ENCODE measurements at places on chromosomes 11 and 22.

- no peak for DNase-seq
Observed at GRCh38 chr11:123231256-123231655, 36.2 kb upstream of the CLMP start.

GRCh38 chr11:44408711-44409470, 99.0 kb upstream of the ALX4 start:
- DNase-seq = no peak

DNA sequence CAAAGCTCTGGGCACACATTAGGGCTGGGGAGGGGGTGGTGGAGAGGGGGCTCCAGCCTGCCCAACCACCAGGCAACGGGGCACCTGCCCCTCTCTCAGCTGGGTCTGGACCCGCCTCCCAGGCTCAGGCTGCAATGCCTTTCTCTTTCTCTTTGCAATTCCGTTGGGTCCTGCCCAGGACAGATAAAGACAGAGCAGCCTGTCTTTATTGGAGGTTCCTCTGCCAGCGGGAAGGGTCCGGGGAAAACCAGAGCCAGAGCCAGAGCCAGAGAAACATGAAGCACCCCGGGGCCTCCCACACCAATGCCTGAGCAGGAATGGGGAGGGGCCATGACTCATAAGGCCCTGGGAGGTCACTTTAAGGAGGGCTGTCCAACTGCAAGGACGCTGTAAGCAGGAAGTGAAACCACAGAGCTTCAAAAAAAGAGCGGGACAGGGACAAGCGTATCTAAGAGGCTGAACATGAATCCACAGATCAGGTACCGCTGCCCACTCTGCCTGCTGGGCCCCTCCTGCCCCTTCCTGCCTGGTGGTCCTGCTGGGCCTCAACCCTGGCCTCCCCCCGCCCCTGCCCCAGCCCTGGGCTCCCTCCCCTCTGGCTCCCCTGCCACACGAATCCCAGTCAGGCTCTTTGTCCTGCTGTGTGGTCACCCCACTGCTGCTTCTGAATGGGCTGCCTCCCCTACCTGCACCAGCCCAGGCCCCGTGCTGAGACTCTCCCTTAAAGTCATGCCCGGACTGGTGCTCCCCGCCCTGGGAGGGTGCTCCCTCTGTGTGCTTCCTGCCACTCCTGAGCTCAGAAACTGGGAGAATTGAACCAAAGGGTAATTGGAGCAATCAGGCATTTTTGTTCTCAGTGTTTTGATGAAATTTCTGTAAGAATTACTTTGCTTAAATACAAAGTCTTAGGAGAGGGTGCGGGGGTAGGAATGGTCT, at the start of gene APOBEC3B:
Gene APOBEC3B, plus strand, starts transcription at position 356 of the 936 bp plus-strand sequence. Its CDS starts 107 bp downstream, at position 463.
- DNase-seq = peak; percentile 59

- DNase-seq = no peak
Observed at GRCh38 chr22:35523167-35523947, 17.3 kb upstream of the RASD2 start.

- no peak for DNase-seq
Observed at GRCh38 chr22:43811777-43812148, 342 bp downstream of the EFCAB6 start.

GRCh38 chr11:113829751-113830150, 45.6 kb downstream of the USP28 start:
- no peak for DNase-seq

GRCh38 chr22:38051900-38052862, 5.0 kb upstream of the PICK1 start:
- DNase-seq = peak; percentile 57

GRCh38 chr22:43479301-43479950, 67.6 kb downstream of the MPPED1 start:
- no peak for DNase-seq

DNA sequence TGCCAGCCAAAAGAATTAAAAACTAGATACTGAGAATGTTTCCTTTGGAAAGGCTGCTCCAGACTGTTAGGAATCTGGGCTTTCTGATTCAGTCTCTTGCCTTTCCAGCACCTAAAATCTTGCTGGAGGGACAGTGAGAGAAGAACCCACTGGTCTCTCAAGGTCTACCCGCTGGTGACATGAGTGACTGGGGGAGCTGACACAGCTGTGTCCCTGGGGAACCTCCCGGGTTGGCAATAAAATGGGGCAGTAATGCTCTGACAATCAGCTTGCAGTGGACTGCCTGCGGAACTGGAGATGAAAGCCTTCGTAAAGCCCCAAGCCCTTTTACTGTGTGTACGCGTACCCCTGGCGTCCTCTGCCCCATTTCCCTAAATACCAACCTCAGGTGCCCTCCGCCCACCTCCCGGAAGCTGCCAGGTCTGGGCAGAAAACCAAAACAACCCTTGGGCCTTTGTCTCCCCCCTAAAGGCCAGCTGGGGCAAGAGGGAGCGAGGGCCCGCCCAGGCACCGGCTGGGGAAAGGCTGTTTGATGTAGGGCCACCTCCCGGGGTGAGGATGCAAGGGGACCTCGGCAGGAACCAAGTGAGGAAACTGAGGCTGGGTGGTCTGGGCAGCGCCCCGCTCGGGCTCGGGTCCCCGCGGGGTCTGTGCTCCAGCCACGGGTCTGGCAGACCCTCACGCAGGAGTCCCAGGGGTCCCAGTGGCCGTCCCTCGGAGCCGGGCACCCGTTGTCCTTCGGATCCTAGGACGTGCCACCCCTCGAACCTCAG, 741 bp downstream of the CARS1 start:
- DNase-seq = peak; percentile 6

- no peak for DNase-seq
Observed at GRCh38 chr22:49715450-49715849, 112.2 kb downstream of the BRD1 start.

DNA sequence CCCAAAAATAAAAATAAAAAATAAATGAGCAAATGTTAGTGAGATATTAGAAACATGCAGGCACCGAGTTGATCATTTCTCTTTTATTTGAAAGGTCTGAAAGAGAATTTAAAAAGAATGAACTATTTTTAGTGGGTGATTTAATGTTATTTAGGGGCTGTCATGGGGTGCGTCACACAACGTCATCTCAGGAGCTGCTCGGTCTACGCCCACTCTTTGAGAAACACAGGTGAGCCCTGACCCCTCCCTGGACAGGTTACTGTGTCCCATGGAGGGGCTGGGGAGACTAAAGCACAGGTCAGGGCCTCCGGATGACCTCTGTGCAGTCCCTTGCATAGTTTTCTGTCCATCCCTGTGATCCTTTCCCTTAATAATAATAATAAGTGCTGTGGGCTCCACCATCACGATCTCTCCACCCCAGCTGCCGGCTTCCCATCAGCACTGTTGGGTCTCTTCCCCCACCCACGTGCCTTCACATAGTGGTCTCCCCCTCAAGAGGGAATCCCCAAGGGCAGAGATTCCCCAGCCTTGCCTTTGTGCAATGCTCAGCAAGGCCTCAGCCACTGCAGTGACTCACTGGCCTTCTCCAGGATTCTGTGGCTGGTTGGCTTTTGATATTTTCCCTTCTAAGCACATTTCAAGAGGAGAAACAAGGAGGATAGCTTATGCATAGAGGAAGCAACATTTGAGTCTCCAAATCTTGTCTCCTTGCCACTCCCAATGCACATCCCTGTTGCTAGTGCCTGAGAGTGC, 159.9 kb downstream of the TTC17 start:
- no peak for DNase-seq

- no peak for DNase-seq
Observed at GRCh38 chr11:108431370-108431769, 36.0 kb downstream of the C11orf65 start.

DNA sequence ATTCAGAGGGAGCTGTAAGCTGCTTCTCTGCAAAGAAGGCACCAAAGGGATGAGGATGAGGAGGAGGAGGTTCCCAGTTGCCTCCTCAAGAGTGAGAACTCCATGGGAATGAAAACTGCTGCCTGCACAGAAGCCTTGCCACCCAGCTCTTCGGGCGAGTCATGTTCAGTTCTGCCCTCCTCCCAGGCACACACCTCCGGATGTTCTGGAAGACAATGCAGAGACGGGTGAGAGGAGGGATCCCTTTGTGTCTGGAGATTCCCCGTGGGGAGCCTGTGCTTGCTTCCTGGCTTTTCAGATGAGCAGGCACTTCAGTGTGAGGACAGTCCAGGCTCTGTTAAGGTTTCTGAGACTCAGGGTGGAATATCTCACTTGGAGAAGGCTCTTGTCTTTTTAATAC, 295.6 kb downstream of the DDX10 start:
- DNase-seq = no peak

GRCh38 chr11:92727123-92727522, 242.3 kb upstream of the MTNR1B start:
- DNase-seq = no peak

DNA sequence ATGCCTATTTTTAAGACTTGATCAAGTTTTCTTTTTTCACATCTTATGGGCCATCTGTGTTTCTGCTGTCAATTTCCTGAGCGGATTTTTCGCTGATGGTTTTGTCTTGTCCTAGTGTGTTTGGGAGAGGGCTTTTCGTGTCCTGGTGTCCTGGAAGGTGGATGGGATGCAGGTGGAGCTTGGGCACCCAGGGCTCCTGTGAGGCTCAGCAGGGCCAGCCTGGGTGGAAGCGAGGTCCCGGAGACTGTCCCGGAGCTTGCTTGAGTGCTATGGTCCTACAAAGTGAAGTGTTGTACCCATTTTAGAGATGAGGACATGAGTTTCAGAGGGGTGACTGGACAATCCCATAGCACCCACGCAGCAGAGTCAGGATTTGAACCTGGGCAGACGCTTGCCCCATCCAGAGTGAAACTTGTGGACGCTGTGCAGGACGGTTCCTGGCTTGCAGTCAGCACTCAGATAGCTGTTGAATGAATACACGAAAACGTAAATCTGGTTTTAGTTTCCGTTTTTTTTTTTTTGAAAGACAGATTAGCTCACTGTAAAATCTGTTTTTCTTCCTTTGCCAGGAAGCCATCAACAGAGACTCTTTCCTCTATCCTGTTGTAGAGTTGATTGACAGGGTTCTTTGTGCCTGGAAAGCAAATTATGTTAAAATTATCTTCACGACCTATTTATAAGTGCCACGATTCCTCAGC, 64.1 kb downstream of the TBC1D22A start:
- DNase-seq = no peak

DNA sequence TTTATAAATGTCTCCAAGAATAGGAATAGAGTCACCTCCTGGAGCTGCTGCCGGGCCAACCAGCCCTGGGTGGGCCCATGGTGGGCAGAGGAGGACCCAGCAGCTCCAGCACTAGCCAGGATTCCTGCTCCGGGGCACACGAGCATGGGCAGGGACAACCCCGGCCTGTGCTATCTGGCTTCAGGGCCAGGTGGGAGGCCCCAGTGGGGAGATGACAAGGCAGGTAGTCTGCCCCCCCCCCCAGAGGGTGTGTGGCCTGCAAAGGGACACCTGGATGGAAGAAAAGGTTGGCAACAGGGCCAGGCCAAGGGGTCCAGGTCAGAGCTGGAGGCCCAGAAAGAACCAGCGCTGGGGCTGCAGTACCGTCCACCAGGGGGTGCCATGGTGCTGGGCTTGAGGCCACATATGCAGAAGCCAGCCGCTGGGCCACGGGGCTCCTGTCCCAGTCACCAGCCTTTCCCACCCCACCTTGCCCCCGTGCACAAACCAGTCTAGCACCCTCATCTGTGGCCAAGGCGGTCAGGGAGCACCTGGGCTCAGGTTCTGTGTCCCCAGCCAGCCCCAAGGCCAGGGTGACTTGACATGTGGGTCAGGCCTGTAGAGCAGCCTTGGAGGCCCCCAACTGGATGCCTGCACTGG, 3.4 kb downstream of the TSPAN32 start:
- DNase-seq = peak; percentile 68

DNA sequence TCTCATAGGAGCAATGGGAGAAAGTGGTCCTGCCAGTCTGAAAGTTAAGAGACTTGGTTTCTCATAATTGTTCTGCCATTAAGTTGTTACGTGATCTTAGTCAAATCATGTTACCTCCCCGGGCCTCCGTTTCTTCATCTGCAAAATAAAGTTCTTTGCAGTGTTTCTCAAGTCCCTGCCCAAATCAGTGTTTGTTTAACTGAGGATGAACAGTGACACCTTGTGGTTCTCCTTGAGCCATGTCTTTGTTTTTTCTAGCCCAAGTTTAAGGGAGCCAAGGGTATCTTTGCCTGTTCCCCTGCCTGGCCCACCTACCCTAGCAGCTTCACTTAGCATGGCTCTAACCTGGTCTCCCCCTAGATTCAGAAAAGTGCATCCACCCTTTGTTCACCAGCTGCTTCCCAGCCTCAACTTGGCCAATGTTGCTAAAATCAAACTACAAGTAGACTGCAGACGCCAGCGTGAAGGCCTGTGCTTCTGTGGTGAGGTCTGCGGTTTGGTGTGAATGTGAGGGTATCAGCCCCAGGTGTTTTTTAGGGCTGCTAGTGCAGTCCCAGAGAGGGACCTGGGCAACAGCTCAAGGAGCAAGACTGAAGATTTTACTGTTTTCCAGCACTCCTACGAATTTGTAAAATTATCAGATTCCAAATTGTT, 35.5 kb downstream of the FZD4 start:
- DNase-seq = no peak
